Glomerular endothelial cell (primary cell): ENCODE measurements at places on chromosomes 5 and 9.

DNA sequence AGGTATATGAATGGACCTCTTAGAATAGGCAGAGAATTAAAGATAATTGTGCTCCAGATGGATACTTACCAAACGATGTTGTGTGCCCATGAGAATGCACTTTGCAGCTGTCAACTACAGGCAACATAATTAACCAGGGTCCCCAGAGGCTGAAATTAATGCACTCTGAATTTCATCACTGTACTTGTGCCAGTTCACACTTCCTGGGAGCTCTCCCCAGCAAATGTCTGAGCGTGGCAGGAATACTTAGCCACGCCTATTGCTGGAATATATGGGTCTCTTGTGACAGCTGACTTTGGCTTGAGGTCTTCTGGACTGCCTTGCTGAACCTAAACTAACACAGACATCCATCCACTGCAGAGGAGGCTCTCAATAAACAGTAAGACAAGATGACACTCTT lies 11.9 kb upstream of the C1QTNF2 start:
- DNase-seq = no peak

DNA sequence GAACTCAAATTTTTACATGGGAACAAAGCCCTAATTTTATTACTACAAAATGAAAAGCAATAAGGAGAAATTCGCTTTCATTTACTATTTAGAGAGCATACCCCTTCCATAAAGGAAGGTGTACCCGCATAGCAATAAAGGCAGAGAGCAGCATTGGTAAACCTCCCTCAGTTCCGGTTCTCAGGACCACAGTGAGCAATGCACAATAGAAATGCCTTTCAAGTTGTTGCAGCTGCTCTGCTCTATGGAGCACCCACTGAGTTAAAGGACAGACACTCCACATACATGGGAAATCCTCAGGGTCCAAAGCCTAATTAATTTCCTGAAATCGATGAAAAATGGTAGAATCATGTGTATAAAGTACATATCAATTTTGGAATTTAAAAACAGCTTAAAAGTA lies 89.9 kb upstream of the MPDZ start:
- no peak for DNase-seq

GRCh38 chr5:133034064-133034463 lies 7.7 kb upstream of the ZCCHC10 start:
- DNase-seq = no peak

DNA sequence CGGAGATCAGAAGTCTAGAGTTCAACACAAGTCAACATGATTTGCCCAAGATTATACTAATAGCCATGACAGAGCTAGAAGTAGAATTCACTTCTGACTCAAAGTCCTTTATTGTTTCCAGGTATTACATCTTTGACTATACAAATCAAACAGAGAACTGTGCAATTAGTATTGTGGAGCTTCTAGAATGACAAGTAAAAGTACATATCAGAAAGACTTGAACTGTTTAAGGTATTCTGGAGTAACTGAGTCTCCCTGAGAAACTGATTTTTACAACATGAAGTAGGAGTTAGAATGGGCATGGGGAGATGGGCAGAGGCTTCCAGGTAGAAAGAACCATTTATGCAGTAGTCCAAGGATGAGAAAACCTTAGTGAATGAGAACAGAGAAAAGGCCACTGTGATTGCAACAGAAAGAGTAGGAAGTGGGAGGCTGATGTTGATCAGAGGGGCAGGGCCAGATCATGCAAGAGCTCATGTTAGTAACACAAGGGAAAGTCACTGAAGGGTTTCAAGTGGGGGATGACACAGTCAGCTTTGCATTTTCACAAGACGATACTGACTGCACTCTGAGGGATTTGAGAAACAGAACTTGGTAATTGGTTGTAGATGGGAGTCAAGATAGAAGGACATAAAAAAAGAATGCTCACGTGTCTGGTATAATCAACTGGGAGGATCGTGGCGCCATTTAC lies 280.7 kb downstream of the RFX3 start:
- no peak for DNase-seq
